ENCODE measurements at places on chromosomes 5 and 9.

DNA sequence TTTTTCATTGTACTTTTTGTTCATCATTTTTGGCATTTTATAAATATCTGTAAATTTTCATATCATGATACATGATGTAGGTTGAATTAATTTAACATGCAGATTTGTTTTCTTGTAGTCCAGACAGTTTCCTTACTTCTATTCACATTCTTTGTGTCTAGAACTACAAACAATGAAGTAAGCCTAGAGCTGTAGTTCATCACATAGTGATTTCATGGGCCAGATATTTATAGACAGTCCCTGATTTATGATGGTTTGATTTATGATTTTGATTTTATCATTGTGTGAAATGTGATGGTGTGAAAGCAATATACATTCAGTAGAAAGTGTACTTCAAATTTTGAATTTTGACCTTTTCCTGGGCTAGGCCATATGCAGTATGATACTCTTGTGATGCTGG is 139.0 kb downstream of the ARHGEF28 start:
- no peak overlapping the region for H3K4me3 ChIP-seq
- ATAC-seq, result no peak
- H3K4me1 ChIP-seq, result no peaks in the 10 kb centered on the region
- H3K36me3 ChIP-seq, result no peaks in the 10 kb centered on the region

GRCh38 chr5:10578293-10578665 is 14.4 kb downstream of the ANKRD33B start:
- ATAC-seq, result no peak
- peaks cover 47% of the 10 kb centered on the region for H3K4me1 ChIP-seq
- peak overlapping the region; percentile 20 for H3K4me3 ChIP-seq
- no peaks in the 10 kb centered on the region for H3K36me3 ChIP-seq

DNA sequence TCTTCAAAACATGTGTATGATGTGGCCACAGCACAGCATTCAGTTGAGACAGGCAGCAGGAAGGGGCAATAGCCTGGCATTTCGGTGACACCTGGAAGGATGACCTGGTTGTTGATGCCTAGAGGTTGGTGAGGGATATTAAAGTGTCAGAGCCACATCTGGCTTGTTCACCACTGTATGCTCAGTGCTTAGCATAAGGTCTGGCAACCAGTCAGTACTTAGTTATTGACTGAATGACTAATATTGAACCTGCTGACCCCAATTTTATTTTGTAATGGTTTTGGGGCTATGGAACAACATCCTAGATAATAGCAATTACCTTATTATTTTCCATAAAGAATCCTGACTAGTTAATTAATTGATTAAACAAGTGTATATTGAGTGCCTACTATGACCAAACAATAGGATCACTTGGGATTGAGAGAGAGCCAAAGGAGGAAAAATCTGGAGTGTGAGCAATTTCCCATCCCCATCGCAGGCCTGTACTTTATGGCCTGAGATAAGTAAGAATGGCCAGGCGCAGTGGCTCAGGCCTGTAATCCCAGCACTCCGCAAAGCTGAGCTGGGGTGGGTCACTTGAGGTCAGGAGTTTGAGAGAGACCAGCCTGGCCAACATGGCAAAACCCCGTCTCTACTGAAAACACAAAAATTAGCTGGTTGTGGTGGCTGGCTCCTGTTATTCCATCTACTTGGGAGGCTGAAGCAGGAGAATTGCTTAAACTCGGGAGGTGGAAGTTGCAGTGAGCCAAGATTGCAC is 85.4 kb upstream of the PLPP1 start:
- no peaks in the 10 kb centered on the region for H3K27me3 ChIP-seq
- H3K27ac ChIP-seq, result no peak overlapping the region
- no peak for ATAC-seq
- H3K4me1 ChIP-seq, result no peaks in the 10 kb centered on the region
- no peak overlapping the region for H3K4me3 ChIP-seq

- no peak overlapping the region for H3K27ac ChIP-seq
- H3K4me1 ChIP-seq, result peaks cover 18% of the 10 kb centered on the region
- H3K36me3 ChIP-seq, result no peaks in the 10 kb centered on the region
- H3K27me3 ChIP-seq, result peaks cover 12% of the 10 kb centered on the region
- no peak overlapping the region for H3K4me3 ChIP-seq
Measured at GRCh38 chr5:132008163-132008473, 3.3 kb downstream of the ACSL6 start.

DNA sequence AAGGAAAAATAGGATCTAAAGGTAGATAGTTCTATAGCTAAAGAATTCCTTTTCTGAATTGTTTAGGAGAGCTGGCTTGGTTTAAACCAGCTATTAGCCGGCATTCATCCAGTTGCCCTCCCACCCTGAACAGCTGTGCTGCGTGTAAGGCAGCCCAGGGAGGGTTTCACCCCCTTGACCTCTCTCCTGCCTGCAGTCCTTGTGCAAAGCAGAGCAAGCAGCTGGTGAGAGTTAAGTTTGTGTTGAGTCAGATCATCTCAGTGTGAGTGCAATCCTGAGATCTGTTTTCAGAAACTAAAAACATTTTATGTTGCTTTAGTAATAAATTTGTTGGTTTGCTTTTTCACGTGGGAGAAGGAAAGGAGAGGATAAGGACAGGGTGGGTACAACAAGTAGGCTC is 13.0 kb downstream of the SLC25A25 start:
- H3K4me3 ChIP-seq, result peak overlapping the region; percentile 8
- ATAC-seq, result peak; percentile 31
- H3K27ac ChIP-seq, result peak overlapping the region; percentile 26
- H3K36me3 ChIP-seq, result peaks cover 58% of the 10 kb centered on the region

DNA sequence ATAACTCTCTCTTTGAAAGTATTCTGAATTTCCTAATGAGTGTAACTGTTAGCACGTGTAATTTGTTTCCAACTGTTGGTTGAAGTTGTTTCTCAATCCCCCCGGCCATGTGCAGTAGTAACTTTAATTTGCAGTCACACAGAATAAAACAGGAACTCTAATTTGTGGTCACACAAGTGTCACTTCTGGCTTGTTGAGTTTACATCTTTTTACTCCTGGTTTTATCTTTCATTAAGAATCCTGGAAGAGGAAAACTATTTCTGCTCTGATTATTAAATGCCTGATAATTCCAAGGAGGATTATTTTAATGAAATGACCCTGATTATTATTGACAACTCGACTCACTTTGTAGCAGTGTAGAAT is 1.2 kb downstream of the SCAMP1 start:
- H3K27ac ChIP-seq, result peak overlapping the region; percentile 90
- no peaks in the 10 kb centered on the region for H3K36me3 ChIP-seq
- peaks cover 31% of the 10 kb centered on the region for H3K4me1 ChIP-seq
- no peak for ATAC-seq
- peak overlapping the region; percentile 90 for H3K4me3 ChIP-seq
- H3K27me3 ChIP-seq, result no peaks in the 10 kb centered on the region

DNA sequence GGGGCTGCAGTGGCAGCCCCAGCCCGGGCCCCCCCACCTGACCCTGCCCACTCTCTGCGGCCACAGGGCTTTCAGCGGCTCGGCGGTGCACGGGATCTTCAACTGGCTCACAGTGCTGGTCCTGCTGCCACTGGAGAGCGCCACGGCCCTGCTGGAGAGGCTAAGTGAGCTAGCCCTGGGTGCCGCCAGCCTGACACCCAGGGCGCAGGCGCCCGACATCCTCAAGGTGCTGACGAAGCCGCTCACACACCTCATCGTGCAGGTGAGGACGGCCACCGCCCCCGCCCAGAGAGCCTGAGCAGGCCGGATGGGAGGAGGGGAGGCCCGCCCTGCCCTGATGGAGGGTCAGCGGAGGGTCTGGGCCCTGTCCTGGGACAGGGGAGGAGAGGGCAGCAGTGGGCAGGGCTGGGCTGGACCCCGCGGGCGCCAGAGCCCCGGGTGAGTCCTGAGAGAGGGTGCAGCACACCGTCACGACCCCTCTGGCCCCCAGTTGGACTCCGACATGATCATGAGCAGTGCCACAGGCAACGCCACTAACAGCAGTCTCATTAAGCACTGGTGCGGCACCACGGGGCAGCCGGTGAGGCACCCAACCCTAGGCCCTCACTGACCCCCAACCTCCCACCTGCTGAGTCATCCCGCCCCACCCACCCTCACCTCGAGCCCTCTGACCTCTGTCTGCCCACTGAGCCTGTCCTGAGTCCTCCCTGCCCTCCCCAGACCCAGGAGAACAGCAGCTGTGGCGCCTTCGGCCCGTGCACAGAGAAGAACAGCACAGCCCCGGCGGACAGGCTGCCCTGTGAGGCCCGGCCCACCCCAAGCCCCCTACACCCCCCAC is 2.7 kb downstream of the SLC34A3 start:
- no peak overlapping the region for H3K4me3 ChIP-seq
- peaks cover 4% of the 10 kb centered on the region for H3K27me3 ChIP-seq
- H3K27ac ChIP-seq, result no peak overlapping the region
- H3K4me1 ChIP-seq, result no peaks in the 10 kb centered on the region
- ATAC-seq, result no peak

DNA sequence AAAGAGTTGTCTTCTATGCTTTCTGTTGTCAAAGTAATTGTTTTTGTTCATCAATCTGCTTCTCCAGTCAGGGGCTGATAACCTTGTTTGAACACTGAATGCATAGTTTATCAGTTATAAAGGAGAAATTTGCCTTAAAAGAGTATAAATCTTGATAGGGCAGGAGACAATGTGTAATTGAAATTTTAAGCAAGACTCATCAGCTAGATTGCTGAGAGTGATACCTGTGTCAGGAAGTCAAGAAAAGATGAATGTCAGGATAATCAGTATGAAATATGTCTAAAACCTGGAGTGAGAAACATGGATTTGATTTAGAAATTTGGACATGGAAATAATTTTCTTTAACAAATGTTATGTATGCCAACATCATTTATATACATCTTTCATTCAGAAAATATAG is 1258.1 kb downstream of the EFNA5 start:
- no peaks in the 10 kb centered on the region for H3K27me3 ChIP-seq
- no peak for ATAC-seq
- no peaks in the 10 kb centered on the region for H3K36me3 ChIP-seq
- H3K27ac ChIP-seq, result no peak overlapping the region

DNA sequence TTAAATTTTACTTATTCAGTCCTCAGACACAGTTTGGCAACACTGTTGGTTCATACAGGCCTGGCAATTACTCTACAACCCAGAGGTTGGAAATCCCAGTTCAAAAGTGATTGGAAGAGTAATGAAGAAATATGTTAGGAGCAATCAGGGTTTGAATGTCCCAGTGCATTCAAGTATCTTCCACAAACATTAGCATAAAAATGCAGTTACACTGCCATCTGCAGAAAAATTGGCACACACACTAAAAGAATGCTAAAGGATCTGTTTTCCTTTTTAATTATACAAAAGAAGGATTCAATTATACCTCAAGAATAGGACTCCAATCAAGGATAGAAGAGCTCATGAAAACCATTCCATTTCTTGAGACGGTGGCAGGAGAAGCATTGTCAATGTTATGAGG is 130.2 kb downstream of the DNAH5 start:
- H3K27me3 ChIP-seq, result no peaks in the 10 kb centered on the region
- ATAC-seq, result no peak
- H3K27ac ChIP-seq, result no peak overlapping the region
- no peaks in the 10 kb centered on the region for H3K4me1 ChIP-seq
- H3K36me3 ChIP-seq, result no peaks in the 10 kb centered on the region
- no peak overlapping the region for H3K4me3 ChIP-seq
